Left ventricle myocardium inferior (tissue), 1 donor: ENCODE measurements at places on chromosomes 6 and 20. TPM values are rescaled to one million over a fixed set of nuclear protein-coding genes. Genes with fewer than 3 reads are reported as not detected.
A peak's percentile ranks its signal among the peaks of the same experiment; 100 is the strongest.

- peaks cover 9% of the 10 kb centered on the region for H3K27me3 ChIP-seq
- no peaks in the 10 kb centered on the region for H3K36me3 ChIP-seq
- no peak for DNase-seq
- H3K27ac ChIP-seq, result no peak overlapping the region
- no peak overlapping the region for H3K4me3 ChIP-seq
Observed at GRCh38 chr20:18853946-18854646, 40.5 kb downstream of the SCP2D1 start.

- H3K36me3 ChIP-seq, result peaks cover 42% of the 10 kb centered on the region
- H3K27me3 ChIP-seq, result peaks cover 54% of the 10 kb centered on the region
- H3K4me1 ChIP-seq, result peaks cover 51% of the 10 kb centered on the region
- H3K4me3 ChIP-seq, result peak overlapping the region; percentile 55
Observed at GRCh38 chr20:46058599-46059281, 29.7 kb downstream of the SLC12A5 start.

DNA sequence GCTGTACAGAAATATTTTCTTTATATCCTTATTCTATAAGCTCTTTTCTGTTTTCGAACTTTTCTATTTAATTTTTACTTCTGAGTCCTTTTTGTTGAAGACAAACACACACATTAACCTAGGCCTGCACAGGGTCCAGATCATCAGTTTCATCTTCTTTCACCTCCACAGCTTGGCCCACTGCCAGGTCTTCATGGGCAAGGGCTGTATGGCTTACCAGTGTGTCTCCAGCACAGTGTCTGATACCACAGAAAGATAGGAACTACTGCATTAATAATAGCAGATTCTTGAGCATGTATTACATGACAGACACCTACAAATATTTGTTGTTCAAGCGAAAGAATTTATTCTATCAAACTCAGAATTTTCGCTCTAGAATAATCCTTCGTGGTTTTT lies 24.4 kb downstream of the QKI start:
- no peaks in the 10 kb centered on the region for H3K27me3 ChIP-seq
- no peaks in the 10 kb centered on the region for H3K36me3 ChIP-seq
- H3K27ac ChIP-seq, result peak overlapping the region; percentile 14
- H3K4me3 ChIP-seq, result peak overlapping the region; percentile 4

- DNase-seq, result no peak
- H3K27ac ChIP-seq, result no peak overlapping the region
- H3K36me3 ChIP-seq, result no peaks in the 10 kb centered on the region
- H3K4me3 ChIP-seq, result no peak overlapping the region
- no peaks in the 10 kb centered on the region for H3K27me3 ChIP-seq
Observed at GRCh38 chr6:37931066-37931465, 111.5 kb downstream of the ZFAND3 start.

DNA sequence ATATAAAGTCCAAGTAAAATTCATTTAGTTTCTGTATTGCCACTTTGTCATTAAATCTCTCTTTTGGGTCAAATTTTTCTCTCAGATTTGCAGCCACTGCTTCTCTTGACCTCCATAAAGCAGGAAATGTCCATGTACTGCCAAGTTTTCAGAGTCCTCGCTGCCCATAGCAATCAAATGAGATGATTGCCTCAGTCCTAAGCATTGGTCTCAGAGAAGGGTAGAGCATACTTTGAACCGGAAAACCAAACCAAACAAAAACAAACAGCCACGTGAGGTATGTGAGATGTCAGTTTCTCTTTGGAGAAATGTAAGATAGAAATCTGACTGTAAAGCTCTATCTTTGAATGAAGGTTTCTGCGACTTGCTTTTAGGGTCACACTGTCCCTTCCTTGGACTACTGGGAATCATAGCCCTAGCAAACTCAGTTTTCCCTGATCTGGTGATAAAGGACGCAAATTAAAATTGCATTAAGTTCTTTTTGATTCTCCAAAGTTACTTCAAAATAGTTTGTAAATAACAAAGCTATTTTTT lies 505.4 kb upstream of the CITED2 start:
- DNase-seq, result no peak
- H3K4me3 ChIP-seq, result no peak overlapping the region
- no peak overlapping the region for H3K27ac ChIP-seq
- peaks cover 25% of the 10 kb centered on the region for H3K4me1 ChIP-seq
- H3K36me3 ChIP-seq, result no peaks in the 10 kb centered on the region

- H3K36me3 ChIP-seq, result no peaks in the 10 kb centered on the region
- H3K4me3 ChIP-seq, result no peak overlapping the region
- no peaks in the 10 kb centered on the region for H3K4me1 ChIP-seq
Observed at GRCh38 chr6:6505111-6505510, 83.4 kb upstream of the LY86 start.

DNA sequence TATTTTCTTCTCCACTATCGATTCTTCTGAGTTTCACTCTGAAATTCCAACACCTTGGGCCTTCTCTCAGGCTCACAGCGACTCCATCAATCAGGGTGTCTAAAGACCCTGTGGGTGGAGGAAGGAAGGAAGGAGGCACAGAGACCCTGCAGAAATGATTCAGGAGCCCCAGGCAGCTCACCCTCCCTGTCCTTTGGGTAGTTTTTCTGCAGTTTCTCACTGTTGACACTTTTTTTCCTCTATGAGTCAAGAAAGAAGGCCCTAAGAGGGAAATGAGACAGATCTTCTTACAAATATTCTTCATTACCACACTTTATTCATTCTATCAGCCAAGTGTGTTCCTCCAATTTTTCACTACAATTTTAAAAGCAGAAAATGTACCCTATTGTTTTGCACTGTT lies 34.2 kb upstream of the TBXT start:
- H3K4me3 ChIP-seq, result no peak overlapping the region
- H3K27ac ChIP-seq, result peak overlapping the region; percentile 19
- H3K27me3 ChIP-seq, result peaks cover 73% of the 10 kb centered on the region
- H3K36me3 ChIP-seq, result no peaks in the 10 kb centered on the region
- H3K4me1 ChIP-seq, result no peaks in the 10 kb centered on the region

- H3K27me3 ChIP-seq, result no peaks in the 10 kb centered on the region
- H3K4me3 ChIP-seq, result no peak overlapping the region
- no peak for DNase-seq
- H3K27ac ChIP-seq, result no peak overlapping the region
- no peaks in the 10 kb centered on the region for H3K4me1 ChIP-seq
- H3K36me3 ChIP-seq, result no peaks in the 10 kb centered on the region
Observed at GRCh38 chr6:71488186-71488585, 199.6 kb downstream of the OGFRL1 start.

The QKI gene
- 449 TPM for total RNA-seq

The PDYN gene
- total RNA-seq, result not detected

- no peak for DNase-seq
- no peaks in the 10 kb centered on the region for H3K27me3 ChIP-seq
- no peak overlapping the region for H3K27ac ChIP-seq
- H3K4me3 ChIP-seq, result no peak overlapping the region
- H3K36me3 ChIP-seq, result peaks cover 9% of the 10 kb centered on the region
Observed at GRCh38 chr20:9134346-9134745, 65.5 kb downstream of the PLCB4 start.

DNA sequence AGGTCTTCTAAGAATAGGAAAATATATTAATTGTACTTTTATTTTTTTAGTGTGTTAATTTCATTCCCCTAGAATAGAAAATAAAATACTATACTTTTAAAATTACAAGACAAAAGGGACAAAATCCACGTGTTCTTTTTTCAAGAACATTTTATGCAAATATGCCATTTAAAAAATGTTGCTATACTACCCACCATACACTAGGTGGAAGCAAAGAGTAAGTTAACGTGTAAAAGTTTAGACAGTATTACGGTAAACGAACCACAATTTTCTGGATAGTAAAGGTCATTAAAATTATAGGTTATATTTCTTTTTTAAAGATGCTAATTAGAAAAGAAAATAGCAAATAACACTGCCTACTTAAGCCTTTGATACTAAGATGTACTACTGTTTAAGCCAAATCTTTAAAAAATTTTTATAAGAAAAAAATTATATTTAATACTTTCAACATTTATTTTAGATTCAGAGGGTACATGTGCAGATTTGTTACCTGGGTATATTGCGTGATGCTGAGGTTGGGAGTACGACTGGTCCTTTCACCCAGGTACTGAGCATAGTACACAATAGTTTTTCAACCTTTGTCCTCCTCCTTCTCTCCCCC lies 287.6 kb downstream of the PHF3 start:
- H3K27me3 ChIP-seq, result peaks cover 5% of the 10 kb centered on the region
- H3K4me1 ChIP-seq, result peaks cover 6% of the 10 kb centered on the region
- no peaks in the 10 kb centered on the region for H3K36me3 ChIP-seq
- no peak for DNase-seq

DNA sequence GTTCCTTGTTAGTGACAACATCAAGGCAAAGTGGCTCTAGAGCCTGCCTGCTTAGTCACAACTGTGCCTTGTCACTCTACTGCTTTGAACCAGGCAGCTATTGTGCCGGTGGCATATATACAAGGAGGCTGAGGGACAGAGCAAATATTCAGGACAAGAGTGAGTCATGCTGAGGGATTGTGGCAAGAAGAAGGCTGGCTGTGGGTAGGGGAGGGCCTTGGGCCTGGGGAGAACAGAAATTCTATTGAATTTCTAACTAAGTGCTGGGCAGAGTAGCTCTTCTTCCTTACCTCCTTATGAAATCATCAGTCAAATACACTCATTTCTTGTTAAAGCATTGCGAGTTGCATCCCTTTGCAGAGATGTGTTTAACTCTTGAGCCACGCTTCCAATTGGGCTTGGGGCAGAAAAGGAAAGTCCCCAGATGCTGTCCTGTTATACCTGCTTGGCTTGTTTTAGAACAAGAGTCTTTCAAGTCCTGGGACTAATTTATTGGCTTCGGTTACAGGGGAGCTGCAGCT lies 59.7 kb downstream of the PFDN4 start:
- no peaks in the 10 kb centered on the region for H3K27me3 ChIP-seq
- no peak overlapping the region for H3K4me3 ChIP-seq
- no peak for DNase-seq
- no peak overlapping the region for H3K27ac ChIP-seq

The SIRPB1 gene
- total RNA-seq, result 0.27 TPM

The PGBD1 gene
- total RNA-seq, result 2.4 TPM

The FAM229B gene
- 69.5 TPM for total RNA-seq

DNA sequence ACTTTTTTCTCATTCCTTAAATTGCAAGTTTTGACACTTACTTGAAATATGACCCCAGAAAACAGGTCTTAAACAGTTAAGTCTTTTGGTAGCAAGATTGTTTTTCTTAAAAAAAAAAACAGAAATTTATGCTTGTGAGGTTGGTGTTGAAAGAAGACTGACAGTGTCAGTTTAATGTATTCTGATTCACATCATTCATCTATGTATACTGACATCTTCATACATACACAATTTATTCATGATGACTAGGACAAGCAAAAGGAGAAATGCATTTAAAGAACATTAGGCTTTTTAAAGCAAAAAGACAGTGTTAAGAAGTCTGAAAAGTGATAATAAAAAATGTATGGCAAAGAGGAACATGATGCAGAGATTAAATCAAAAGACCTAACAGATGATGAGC lies 27.0 kb downstream of the MCHR2 start:
- no peak for DNase-seq
- no peaks in the 10 kb centered on the region for H3K4me1 ChIP-seq
- no peak overlapping the region for H3K27ac ChIP-seq
- no peaks in the 10 kb centered on the region for H3K27me3 ChIP-seq
- no peaks in the 10 kb centered on the region for H3K36me3 ChIP-seq
